Fibroblast of skin of back (primary cell): ENCODE measurements at places on chromosomes 12 and 14.
A peak's percentile ranks its signal among the peaks of the same experiment; 100 is the strongest.

DNA sequence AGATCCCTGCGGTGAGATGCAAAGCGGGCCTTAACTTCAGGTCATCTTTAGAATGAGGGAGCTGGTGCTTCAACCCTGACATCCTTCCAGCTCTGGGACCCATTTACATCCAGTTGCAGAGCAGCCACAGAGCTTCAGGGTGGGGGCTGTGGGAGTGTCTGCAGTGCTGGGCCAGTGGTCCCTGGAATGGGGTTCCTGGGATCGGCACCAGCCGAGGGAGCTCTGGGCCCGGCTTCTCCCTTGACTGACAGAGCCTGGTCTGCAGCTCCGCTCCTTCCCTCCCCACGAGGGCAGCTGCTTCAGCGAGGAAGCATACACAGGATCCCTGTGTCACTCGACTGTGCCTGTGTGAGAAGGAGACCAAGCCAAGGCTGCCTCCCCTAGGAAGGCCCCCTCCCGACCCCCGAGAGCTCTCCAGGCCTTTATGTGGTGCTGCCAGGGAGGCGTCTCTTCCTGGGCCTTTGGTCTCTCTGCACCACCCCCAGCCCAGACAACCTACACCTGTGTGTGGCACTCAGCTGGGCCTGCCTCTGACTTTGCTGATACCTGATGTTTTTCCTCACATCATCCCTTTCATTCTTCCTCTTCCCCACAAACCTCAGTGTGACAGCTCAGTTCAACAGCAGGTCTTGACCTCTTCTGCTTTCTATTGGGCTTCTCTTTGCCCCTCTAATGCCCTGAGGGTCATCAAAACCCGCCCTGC is 48.1 kb upstream of the RIN3 start:
- DNase-seq: no peak

DNA sequence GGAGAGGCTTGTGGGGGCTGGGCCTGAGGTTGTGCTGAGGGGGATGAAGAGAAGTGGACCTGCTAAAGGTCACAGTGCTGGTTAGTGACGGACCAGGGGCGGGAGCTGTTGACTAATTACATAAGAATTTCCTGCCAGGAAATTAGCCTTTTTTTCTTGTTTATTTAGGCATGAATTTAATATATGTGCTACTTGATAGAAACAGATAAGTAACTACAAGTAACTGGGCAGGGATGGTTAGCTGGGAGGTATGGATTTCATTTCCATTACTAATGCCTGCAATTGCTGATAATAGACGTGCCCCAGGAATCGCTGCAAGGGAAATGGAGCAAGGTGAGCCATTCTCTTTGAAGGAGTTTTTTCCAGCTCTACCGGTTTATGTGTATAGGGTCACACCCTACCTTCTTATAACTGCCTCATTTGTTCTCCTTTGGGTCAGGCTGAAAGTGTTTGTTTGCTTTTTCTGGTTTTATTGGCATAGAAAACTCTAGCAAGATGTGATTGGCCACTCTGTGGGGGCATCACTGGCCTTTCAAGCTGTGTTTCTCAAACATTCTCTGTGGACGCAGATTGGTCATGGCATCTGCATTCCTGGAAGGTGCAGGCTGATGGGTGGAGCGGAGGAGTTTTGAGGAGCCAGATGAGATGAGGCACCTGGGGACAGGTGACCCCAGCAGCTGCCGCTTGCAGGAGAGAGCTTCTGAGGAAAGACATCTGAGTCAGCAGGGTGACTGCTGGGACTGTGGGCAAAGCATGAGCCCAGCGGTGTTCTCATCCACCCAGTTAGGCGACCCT is 19.0 kb upstream of the GPRC5A start:
- peak; percentile 83 for DNase-seq

GRCh38 chr14:33584697-33585096 is 366.2 kb downstream of the EGLN3 start:
- no peak for DNase-seq

DNA sequence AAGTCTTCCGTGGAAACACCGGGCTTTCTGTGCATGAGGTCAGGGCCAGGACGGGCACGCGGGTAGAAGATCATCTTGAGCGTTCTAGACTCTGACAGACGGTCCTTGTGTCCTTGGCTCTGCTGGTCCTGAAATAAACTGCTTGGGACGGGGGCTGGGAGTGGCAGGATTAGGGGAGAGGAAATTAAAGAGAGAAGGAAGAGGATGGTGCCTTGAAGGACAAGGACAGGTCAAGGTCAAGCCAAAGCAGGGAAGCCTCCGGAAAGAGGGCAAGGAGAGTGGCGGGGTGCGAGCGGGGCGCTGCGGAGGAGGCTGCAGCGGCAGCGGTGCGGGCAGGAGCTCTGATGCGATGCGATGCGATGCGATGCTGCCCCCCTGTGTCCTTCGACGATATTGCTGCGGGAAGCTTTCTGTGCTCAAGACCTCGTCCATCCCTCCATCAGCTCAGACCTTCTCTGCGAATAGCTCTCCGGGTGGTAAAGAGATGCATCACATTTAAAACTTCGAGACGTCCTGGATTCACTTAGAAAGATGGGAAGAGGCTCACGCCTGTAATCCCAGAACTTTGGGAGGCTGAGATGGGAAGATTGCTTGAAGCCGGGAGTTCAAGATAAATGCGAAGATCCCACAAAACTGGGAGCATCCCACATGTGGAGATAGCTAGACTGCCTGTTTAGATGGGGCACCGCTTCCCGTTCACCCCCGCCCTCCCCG is 110.1 kb upstream of the TMEM132D start:
- peak; percentile 49 for DNase-seq

GRCh38 chr12:105721051-105721825 is 390.7 kb downstream of the C12orf75 start:
- peak; percentile 60 for DNase-seq

DNA sequence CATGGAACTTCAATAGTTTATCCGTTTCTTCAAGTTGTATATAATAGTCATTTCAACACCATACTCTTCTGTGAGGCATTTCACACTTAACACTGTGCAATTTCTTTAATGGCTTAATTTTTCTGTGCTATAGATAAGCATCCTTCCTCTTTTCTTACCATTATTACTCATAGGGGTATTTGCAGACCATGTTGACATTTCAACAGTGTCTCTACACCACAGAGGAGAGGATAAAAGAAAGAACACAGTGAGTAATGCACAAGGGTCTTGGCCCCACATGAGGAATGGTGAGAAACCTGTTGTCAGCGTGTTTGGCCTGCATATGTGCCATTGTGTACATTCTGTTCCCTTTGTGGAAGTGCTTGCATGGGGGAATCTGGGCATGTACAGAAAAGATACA is 421.5 kb upstream of the MDGA2 start:
- DNase-seq: no peak

GRCh38 chr14:67999290-67999689 is 179.7 kb downstream of the RAD51B start:
- no peak for DNase-seq

DNA sequence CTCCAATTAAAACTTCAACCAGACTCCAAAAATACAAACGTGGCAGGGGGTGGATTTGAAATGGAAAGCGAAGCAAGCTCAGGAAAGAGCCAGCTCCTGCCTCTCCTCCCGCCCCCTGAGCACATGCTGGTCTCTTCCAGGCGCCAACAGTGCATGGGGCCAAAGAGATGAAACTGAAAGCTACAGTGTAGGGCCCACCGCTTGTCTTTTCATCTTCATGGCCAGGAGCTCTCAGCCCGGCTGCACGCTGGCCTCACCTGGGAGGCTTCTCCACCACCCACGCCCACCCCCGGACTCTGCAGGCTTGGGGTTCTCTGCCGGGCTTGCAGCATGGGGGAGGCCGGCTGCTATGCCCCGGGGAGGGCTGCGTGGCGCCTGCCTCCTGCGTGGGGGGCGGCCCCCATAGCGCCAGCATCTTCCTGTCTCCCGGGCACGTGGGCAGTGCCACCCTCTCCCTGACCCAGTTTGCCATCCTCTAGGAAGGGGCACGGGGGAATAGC is 2.0 kb downstream of the RIMBP2 start:
- DNase-seq: no peak

GRCh38 chr14:104742586-104743455 is 10.1 kb upstream of the SIVA1 start:
- no peak for DNase-seq

- no peak for DNase-seq
Measured at GRCh38 chr12:19922717-19923116, 445.6 kb upstream of the PDE3A start.

- peak; percentile 99 for DNase-seq
Measured at GRCh38 chr12:65656891-65657351, 167.4 kb upstream of the HMGA2 start.

GRCh38 chr14:99564256-99564925 is 39.6 kb downstream of the CCDC85C start:
- DNase-seq: peak; percentile 63

- no peak for DNase-seq
Measured at GRCh38 chr12:18810537-18811253, 72.8 kb downstream of the CAPZA3 start.

DNA sequence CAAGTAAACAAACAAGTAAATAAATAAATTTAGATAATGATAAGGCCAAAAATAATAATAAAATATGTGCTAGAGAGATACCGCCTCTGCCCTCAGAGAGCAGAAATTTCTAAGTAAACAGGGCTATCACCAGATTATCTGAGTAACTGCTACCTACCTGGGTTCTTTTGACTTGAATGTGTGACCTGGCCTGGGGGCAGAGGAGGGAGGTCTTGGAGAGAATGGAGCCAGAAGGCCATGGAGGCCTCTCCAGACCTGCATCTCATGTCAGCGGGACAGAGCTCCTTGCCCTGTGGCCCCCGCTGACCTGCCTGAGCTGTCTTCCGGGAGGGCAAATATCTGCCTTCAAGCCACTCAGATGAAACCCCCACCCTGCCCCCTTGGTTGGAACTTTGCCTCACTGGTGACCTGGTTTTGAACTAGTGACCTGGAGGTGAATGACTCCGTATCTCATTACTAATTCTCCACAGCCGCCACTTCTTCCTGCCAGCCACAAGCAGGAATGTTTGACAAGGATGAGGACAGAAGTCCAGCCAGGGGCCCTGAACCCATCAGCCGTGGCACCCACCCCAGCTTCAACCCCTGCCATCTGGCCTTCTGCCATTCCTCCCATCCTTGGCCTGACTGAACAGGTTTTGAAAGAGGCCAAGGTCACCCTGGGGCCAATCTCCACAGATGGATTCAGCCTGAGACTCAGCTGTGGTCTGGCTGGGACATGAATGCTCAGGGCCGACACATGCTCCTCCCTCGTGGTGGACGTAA is 86.8 kb upstream of the PARP11 start:
- DNase-seq: no peak

- no peak for DNase-seq
Measured at GRCh38 chr14:25067600-25067999, 17.7 kb upstream of the STXBP6 start.

GRCh38 chr12:104598342-104599271 is 141.9 kb downstream of the CHST11 start:
- no peak for DNase-seq

- DNase-seq: peak; percentile 2
Measured at GRCh38 chr14:66330916-66331315, 155.3 kb upstream of the CCDC196 start.

- DNase-seq: no peak
Measured at GRCh38 chr12:9880532-9881078, 684 bp upstream of the KLRF2 start.

GRCh38 chr14:99971941-99972747 is 93.1 kb upstream of the EVL start:
- DNase-seq: no peak

DNA sequence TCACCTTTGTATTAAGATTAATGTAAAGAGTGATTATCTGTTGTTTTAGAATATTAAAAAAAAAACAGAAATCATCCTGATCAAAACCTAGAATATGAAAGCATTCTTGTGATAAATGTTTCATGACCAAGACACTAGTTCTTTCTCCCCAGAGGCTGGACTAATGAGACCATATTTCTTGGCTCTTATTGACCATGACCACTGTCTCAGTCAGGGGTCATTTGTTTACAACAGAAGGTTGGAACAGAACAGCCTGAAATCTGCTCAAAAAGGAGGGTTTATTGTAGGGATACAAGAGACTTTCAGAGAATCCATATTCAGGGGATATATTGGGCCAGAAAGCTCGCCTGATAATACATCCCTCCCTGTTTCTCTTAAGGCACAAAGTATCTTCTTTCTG is 87.7 kb downstream of the TMEM30B start:
- no peak for DNase-seq

GRCh38 chr14:78782551-78782950 is 612.4 kb downstream of the NRXN3 start:
- no peak for DNase-seq

GRCh38 chr12:95206916-95207315 is 10.4 kb downstream of the FGD6 start:
- no peak for DNase-seq

DNA sequence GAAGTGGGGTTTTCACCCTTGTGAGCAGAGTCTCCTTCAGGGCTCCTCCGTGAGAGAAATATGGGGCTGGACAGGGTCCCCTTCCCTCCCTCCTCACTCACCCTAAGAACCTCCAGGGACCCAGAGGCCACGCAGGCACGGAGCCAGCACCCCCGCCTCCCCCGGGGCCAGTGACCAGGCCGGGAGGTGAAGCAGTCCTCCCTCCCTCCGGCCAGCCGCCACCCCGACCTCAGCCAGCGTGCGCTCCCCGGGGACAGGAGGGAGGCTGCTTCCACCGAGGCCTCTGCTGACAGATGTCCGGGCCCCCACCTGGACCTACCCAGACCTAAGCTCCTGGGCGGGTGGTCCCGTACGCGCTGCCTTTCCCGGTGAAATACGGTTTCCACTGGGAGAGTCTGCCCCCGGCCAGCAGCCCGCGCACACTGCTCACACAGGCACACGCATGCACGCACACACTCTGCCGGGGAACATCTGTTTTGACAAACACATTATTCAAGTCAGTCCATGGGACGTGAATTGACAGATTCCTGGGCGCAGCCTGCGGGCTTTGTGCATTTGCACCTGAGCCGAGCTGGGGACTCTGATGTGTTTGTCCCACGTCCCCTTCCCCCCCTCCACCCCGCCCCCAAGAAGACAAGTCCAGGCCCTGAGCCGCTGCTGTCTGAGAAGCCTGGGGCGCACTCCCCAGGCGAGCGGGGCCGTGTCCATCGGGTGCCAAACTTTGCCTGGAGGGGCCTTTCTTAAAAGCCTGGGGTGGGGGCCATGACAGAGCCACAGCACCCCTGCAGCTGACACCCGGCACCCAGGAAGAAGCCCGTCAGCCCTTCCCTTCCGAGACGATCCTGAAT is 725 bp downstream of the RIMBP2 start:
- no peak for DNase-seq

GRCh38 chr12:101838628-101839323 is 8.0 kb upstream of the GNPTAB start:
- DNase-seq: no peak
